ENCODE measurements at places on chromosomes 2 and 18. TPM values are rescaled to one million over a fixed set of nuclear protein-coding genes. Genes with fewer than 3 reads are reported as not detected.

GRCh38 chr2:3857576-3857975, 154.2 kb downstream of the DCDC2C start:
- H3K27me3 ChIP-seq: peaks cover 3% of the 10 kb centered on the region
- H3K27ac ChIP-seq: no peak overlapping the region
- no peak for DNase-seq
- H3K4me1 ChIP-seq: no peaks in the 10 kb centered on the region

DNA sequence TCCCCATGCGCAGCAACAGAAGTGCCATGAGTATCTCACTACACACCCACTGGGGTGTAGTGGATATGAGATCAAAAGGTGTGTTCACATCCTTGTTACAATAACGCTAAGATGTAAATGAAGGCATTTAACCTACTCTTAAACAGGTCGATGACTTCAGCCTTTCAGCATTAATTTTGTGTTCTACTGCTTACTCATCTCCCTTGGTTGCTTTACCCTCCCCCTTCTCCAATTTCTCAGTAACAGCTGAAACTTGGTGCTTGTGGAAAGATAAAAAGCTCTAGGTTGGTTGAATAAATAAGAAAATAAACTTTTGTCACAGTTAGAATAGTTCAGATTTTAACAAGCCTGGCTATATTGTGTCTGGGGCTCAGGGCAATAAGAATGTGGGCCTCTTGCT, 147.5 kb upstream of the SESTD1 start:
- no peak overlapping the region for H3K27ac ChIP-seq
- H3K36me3 ChIP-seq: no peaks in the 10 kb centered on the region
- H3K4me3 ChIP-seq: no peak overlapping the region
- H3K4me1 ChIP-seq: no peaks in the 10 kb centered on the region
- no peaks in the 10 kb centered on the region for H3K27me3 ChIP-seq
- DNase-seq: no peak

DNA sequence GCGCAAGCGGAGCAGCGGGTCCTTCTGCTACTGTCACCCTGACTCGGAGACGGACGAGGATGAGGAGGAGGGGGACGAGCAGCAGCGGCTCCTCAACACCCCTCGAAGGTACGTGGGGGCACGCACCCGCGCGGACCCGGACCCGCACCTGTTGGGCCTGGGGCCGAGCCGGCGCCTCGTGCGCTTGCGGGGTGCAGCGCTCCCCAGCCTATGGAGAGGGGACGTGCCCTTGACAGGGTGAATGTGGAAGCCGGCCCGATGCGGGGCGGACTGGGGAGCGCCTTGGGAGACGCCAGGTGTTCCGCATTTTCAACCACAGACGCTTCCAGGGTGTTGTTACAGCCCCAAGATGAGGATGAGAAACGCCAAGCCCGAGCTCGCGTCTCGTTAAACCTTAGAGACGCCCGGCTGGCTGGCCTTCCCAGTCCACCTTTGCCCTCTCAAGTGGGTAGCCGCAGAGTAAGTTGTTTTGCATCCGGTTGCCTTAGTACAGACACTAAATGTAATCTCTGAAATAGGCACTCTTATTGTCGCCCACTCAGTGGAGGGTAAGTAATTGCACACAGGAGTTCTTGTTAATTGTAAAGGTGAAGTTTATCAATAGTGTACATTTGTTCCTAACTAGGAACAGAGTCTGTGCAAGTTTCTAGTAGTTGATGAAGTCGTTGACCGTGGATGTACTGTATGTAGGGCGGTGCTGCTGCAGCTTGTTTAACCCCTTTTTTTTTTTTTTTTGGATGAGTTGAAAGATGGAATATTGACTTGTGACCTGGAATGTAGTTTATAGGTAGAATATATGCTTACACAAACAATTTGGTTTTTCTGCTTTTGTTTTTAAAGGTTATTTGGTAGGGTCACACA, 815 bp downstream of the GMCL1 start:
- peak overlapping the region; percentile 79 for H3K4me3 ChIP-seq
- H3K36me3 ChIP-seq: peaks cover 3% of the 10 kb centered on the region
- peak overlapping the region; percentile 98 for H3K27ac ChIP-seq

DNA sequence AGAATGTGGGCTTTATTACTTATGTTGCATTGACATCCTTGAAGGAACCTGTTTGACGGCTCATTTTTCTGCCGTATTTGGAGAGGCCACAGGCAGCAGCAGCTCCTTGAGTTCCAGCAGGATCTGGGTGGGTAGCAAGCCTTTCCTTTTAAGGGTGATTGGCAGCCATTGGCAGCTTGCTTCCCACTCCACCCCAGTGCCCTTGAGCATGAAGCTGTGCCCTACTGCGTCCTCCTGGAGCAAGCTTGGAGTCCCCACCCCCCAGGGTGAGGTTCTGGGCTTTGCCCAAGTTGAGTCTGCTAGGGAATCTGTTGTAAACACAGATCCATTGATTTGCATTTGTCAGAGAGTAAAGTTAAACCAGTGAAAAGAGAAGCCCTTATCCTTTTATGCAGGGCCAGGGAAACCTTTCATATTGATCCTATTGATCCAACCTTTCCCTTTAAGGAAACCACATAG, 9.2 kb downstream of the ONECUT2 start:
- peaks cover 76% of the 10 kb centered on the region for H3K4me1 ChIP-seq
- H3K27ac ChIP-seq: peak overlapping the region; percentile 91
- H3K4me3 ChIP-seq: peak overlapping the region; percentile 62
- H3K27me3 ChIP-seq: no peaks in the 10 kb centered on the region
- no peak for DNase-seq

- no peak overlapping the region for H3K27ac ChIP-seq
- no peak for DNase-seq
- no peak overlapping the region for H3K4me3 ChIP-seq
- peaks cover 58% of the 10 kb centered on the region for H3K27me3 ChIP-seq
These were observed 201.3 kb upstream of the APCDD1 start for GRCh38 chr18:10252952-10253705.

- H3K27me3 ChIP-seq: peaks cover 22% of the 10 kb centered on the region
- H3K4me1 ChIP-seq: peaks cover 5% of the 10 kb centered on the region
- peak overlapping the region; percentile 96 for H3K27ac ChIP-seq
- DNase-seq: no peak
- peaks cover 21% of the 10 kb centered on the region for H3K36me3 ChIP-seq
These were observed 767 bp downstream of the TPRKB start for GRCh38 chr2:73736378-73736777.

DNA sequence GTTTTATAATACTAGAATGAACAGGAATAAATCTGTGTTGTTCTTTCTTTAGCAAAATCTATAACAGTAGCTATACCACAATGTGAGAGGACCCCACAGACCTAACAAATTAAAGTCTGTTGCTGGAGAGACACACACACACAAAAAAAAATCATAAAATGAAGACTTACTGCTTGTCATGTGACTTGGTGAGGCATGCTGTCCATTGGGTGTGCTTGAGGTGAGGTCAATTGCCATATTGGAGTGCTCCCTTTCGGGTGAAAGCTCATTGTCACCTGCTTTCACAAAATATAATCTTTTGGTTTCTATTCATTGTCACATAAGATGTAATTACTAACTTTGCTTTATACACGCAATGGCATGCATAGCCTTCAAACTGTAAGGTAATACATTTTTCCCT, 3.9 kb downstream of the IKZF2 start:
- no peak overlapping the region for H3K27ac ChIP-seq
- H3K27me3 ChIP-seq: no peaks in the 10 kb centered on the region
- no peak for DNase-seq
- H3K36me3 ChIP-seq: no peaks in the 10 kb centered on the region
- H3K4me1 ChIP-seq: peaks cover 38% of the 10 kb centered on the region

DNA sequence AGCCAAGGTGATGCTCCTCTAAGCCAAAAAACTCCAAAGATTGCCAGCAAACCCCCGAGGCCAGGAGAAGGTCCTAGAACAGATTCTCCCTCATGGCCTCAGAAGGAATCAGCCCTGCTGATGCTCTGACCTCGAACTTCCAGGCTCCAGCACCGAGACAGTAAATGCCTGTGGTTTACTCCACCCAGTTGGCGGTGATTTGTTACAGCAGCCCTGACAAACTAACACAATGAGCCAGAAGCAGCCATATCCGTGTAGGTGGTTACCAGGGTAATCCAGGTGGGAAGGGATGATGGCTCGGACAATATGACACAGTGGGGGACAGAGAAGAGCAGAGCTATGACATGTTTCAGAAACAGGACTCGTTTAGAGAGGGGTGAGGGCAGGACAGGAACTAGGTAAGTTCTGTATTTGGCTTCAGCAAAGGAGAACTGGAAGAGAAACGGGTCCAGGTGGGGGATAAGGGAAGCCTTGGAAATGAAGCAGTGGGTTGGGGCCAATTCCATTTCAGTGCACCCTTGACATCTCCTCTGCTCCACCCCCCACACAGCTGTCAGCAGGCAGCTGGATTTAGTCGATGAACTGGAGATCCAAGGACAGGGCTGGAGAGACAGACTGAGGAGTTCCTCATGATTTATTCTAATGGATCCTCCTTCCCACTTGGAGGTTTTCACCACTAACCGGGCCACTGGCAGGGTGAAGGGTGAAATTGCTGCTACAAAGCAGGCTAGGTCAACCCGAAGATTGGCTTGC, 179.7 kb upstream of the SH3BP4 start:
- H3K4me3 ChIP-seq: no peak overlapping the region
- H3K36me3 ChIP-seq: no peaks in the 10 kb centered on the region
- H3K27me3 ChIP-seq: peaks cover 20% of the 10 kb centered on the region
- DNase-seq: no peak

- no peak overlapping the region for H3K27ac ChIP-seq
- no peaks in the 10 kb centered on the region for H3K27me3 ChIP-seq
- no peak for DNase-seq
- H3K4me1 ChIP-seq: no peaks in the 10 kb centered on the region
- peaks cover 26% of the 10 kb centered on the region for H3K36me3 ChIP-seq
- H3K4me3 ChIP-seq: no peak overlapping the region
These were observed 22.5 kb downstream of the STAMBP start for GRCh38 chr2:73851274-73851673.

DNA sequence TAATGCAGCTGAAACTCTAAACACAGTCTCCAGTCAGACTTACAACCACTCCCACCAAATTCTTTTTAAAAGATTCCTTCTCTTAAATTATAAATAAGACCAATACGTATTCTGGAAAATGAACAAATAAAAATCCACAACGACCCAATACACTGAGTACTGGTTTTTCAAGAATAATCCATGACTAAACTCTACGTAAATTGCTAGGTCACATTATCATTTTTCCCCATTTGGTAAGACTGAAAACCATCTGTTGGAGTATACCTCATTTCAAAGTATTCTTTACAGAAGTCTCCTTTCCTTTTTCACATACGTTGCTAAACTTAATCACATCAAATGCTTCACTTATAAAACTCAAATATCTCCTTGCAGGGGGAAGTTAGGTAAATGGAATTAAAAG, 6.0 kb downstream of the ZNF516 start:
- H3K27ac ChIP-seq: peak overlapping the region; percentile 9
- peak overlapping the region; percentile 93 for H3K4me3 ChIP-seq
- no peak for DNase-seq
- H3K36me3 ChIP-seq: peaks cover 3% of the 10 kb centered on the region

- no peaks in the 10 kb centered on the region for H3K4me1 ChIP-seq
- peaks cover 5% of the 10 kb centered on the region for H3K36me3 ChIP-seq
- no peak overlapping the region for H3K27ac ChIP-seq
- no peaks in the 10 kb centered on the region for H3K27me3 ChIP-seq
- no peak for DNase-seq
These were observed 166.9 kb downstream of the SNTG2 start for GRCh38 chr2:1117569-1117968.

DNA sequence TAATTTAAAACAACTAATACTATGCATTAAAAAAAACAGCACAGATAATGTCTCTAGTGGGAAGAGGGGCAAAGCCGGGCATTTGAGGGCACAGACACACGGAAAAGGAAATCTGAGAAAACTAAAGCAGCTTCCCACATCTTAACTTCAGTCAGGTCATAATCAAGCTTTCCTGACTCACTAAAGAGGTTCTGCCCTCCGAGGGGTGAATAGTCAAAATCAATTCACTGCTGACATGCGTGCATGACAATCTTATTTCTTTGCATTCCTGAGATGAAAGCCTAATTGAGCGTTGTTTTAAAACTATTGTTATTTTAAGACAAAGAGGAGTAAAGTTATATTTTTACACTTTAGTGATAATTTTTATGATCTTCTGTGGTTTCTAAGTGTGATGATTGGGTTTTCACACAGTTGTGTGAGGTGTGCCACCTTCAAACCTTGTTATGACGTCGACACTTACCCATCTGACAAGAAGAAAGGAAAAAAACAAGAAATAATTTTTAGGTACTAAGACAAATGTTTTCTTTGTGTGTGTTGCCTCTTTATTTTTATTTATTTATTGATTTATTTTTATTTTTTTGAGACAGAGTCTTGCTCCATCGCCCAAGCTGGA, 90.9 kb downstream of the GATA6 start:
- H3K27ac ChIP-seq: no peak overlapping the region
- H3K27me3 ChIP-seq: peaks cover 9% of the 10 kb centered on the region
- H3K36me3 ChIP-seq: no peaks in the 10 kb centered on the region
- H3K4me1 ChIP-seq: peaks cover 2% of the 10 kb centered on the region
- DNase-seq: no peak

DNA sequence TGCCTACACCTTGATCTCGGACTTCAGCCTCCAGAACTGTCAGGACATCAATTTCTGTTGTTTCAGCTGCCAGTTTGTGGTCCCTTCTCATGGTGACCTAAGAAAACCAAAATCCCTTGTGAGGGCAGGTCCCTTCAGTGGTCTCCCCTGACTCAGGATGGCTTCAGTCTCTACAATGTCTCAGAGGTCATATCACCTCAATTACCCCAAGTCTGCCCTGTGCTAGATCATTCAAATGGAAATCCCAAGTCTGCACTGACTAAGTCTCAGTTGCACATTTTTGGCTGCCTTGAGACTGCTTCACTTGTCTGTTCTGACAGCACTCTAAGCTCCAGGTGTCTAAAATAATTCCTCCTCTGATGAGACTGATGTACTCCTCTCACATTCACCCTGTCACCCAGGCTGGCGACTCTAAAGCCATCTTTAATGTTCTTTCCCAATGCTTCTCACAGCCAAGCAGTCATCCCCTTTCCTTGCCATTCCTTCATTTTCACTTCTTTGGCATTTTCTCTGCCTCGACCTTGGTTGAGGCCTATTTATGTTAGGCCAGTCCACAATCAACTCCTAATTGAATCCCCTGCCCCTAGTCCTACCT, 470.8 kb downstream of the DLGAP1 start:
- no peak overlapping the region for H3K27ac ChIP-seq
- no peak overlapping the region for H3K4me3 ChIP-seq
- H3K27me3 ChIP-seq: no peaks in the 10 kb centered on the region
- H3K36me3 ChIP-seq: peaks cover 4% of the 10 kb centered on the region
- DNase-seq: no peak
- H3K4me1 ChIP-seq: peaks cover 19% of the 10 kb centered on the region

DNA sequence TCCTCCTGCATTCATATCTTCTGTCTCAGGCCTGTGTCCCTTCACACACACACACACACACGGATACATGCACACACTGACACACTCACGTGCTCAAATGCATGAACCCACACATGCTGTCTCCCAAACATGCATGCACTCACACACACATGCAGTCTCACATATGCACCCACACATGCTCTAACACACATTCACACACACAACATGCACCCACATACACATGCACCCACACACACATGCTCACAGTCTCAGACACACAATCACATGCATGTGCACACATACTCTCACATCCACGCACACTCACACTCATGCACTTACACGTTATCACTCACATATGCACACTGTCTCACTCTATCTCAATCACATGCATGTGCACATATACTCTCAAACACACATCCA, 1.9 kb upstream of the CD226 start:
- no peak overlapping the region for H3K27ac ChIP-seq
- H3K4me1 ChIP-seq: no peaks in the 10 kb centered on the region
- H3K4me3 ChIP-seq: no peak overlapping the region
- no peaks in the 10 kb centered on the region for H3K27me3 ChIP-seq
- H3K36me3 ChIP-seq: no peaks in the 10 kb centered on the region
- no peak for DNase-seq

The MOGAT1 gene
- total RNA-seq: 0.74 TPM

The LYPD6 gene
- 30.1 TPM for total RNA-seq

The PLB1 gene
- 0.78 TPM for total RNA-seq

The EN1 gene
- total RNA-seq: 0.42 TPM

The CIDEA gene
- not detected for total RNA-seq

The SLC23A3 gene
- total RNA-seq: 2.8 TPM
